EL (cell line): ENCODE measurements at places on chromosomes 6 and 20.

GRCh38 chr6:150001295-150002008 is 23.9 kb downstream of the RAET1L start:
- DNase-seq: no peak

- DNase-seq: no peak
Measured at GRCh38 chr20:47578543-47578942, 76.9 kb downstream of the NCOA3 start.

DNA sequence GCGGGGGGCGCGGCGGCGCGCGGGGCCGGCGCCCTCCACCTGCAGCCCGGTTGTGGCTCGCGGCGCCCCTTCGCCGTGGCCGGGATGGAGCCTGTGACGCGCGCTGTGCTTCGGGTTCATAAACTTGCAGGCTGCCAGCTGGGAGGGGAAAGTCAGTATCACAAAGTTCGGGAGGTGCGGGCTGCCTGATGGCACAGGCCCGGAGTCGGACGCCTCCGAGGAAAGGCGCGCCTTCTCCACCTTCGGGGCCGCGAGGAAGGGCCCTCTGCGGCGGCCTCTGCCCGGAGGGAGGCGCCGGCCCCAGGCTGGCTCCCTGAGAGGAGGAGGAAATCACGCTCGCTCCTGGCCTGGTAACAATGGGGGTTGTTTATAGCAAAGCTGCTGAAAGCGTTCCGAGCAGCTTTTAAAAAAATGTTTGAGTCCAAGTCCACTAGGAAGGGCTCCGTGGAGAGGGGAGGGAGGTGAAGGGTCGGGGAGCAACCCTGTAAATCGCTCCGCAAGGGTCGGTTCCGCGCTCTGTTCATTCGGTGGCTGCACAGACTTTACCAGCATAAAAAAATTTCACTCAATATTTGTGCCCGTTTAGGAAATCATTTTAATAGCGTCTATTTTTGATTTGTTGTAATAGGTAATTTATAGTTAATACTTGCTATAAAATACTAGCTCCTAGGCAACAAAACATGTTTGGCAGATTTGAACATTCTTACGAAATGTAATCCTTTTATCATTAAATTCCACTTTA is 1.0 kb downstream of the AFDN start:
- peak; percentile 49 for DNase-seq

DNA sequence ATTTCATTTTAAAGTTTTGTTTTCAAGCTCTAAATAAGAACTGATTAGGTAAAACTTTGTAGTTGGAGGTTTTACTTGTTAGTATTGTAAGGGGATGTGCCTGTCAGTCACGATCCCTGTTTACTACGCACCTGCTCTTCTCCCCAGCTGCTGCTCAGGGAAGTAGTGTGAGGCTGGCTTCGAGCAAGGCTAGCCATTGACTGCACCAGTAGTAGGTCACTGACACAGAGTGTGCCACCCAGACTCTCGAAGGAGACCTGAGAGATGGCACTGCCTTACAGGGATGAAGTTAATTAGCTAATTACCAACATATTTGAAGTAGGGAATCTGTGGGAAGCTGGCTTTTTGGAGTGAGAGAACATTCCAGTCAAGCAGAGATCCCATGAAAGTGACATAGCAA is 89.2 kb downstream of the DNAH8 start:
- DNase-seq: no peak

GRCh38 chr6:19312241-19312978 is 524.8 kb upstream of the ID4 start:
- DNase-seq: no peak

GRCh38 chr20:44145131-44145775 is 41.7 kb downstream of the JPH2 start:
- DNase-seq: no peak

DNA sequence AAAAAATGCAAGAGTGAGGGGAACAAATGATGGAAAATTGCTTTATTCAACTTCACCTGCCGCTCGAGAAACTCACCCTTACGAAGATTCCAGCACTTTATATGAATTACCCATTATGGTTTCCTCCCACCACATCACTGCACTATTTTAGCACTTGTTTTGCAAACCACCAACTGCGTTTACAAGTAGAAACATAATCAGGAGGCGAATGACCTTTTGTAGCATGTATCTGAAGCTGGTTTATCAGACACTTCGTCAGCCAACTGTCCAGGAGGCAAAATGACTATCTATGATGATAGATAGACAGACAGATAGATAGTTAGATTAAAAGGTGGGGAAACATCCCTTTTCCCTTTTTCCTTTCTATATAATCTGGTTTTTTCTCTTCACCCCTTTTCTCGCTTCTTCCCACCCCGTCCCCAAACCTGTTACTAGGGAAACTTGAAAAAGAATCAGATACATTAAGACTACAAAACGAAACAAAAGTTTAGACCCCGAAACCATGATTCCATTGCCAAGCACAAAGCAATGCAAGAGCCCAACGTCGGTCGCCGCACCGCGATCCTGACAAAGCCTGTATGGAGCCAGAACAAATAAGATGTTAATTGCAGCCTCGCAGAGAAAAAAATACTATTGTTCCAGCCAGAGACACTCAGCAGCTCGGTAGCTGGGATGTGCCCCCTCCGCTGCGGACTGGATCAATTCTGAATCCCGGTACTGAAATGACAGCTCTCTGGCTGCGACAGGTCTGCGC is 933 bp upstream of the ADGRB3 start:
- no peak for DNase-seq

GRCh38 chr6:107763946-107764345 is 60.2 kb downstream of the SCML4 start:
- peak; percentile 66 for DNase-seq

GRCh38 chr6:22017766-22018165 is 279.1 kb downstream of the PRL start:
- DNase-seq: no peak

DNA sequence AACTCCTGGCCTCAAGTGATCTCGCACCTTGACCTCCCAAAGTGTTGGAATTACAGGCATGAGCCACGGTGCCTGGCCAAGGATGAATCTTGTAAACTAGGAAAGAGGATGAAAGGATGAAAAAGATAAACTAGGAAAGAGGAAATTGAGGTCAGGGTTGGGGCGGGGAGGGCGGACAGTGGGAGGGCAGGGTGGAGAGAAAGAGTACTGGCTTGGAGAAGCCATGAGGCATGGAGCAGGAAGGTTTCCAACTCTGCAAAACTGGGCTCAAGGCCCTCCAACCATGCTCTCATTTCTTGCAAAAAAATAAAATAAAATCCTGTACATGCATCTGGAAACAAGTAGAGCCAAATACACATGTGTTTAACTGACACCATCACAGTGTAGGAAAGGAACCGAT is 256.6 kb upstream of the SGK1 start:
- no peak for DNase-seq

- no peak for DNase-seq
Measured at GRCh38 chr20:18669241-18670019, 81.6 kb downstream of the DTD1 start.

GRCh38 chr6:149714442-149714841 is 3.5 kb downstream of the LATS1 start:
- DNase-seq: no peak

DNA sequence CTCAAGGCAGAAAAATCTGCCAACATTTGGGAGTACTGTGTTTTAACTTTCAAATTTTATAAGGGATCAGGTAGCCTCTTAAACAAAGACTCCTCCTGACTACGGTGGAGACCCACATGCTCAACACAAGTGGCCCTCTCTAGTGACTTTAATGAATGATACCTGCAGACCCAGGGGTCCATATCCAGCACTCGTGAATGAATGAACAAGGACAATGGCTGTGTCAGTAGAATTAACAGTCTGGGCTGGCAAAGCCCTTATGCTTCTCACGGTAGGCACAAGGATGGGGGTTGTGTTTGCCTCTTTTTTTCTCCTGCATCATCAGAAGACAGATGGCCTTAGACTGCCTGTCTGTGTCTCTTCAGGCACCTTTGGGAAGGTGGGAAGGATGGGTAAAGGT is 112.6 kb upstream of the TRAF3IP2 start:
- DNase-seq: no peak

DNA sequence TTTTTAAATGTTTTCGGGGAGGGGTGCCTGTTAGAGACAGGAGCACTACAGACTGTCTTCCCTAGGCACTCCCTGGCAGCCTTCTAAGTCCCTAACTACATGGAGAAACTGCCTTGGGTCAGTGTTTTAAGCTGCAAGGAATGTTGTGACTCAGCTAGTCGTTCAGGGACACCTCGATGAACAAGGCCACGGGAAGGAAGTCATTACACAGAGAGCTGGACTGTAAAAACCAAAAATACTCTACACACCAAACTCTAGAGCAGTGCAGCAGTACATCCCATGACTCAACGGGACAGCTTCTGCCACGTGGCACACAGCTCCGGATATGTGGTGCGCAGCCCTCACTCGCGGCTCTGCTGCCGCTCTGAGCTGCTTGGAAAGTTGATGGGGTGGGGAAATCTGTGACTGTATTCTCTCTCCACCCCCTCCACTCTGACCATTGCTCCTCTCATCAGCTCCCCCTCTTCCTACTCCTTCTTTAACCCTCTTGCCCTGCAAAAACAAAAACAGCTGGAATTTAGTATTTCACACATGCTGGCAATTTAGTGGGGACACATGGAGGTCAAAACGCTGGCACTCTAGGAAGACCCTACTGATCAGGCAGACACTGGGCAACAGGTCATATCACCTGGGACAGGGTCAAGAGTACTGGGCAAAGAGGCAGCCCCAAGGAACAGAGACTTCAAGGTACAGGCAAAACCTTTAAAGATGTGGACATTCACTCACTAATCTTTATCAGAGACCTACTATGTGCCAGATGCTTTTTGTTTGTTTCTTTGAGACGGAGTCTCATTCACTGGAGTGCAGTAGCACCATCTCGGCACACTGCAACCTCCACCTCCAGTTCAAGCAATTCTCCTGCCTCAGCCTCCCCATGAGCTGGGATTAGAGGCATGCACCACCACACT is 10.9 kb upstream of the LPIN3 start:
- peak; percentile 100 for DNase-seq

DNA sequence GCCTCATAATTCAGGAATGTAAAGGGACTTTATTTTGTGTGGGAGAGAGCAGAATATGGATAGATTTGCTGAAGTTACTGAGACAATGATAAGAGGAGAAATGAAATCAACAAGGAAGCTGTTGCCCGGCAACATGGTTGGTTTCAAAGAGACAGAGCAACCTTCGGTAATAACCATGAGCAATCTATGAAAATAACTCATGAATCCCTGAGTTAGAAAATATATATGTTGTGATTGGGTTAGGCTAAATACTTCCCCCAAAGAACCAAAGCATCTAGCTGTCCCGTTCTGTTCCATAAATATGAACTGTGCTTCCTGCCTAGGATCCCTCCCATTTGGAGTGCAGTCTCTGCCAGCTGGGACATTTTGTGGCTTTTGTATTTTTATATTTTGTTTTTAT is 23.1 kb downstream of the SERPINB1 start:
- peak; percentile 19 for DNase-seq
